Activated CD4-positive, CD25-positive, alpha-beta regulatory T cell (primary cell): ENCODE measurements at places on chromosomes 6 and 20.

GRCh38 chr6:38239719-38240451, 399.8 kb downstream of the BTBD9 start:
- DNase-seq: no peak

DNA sequence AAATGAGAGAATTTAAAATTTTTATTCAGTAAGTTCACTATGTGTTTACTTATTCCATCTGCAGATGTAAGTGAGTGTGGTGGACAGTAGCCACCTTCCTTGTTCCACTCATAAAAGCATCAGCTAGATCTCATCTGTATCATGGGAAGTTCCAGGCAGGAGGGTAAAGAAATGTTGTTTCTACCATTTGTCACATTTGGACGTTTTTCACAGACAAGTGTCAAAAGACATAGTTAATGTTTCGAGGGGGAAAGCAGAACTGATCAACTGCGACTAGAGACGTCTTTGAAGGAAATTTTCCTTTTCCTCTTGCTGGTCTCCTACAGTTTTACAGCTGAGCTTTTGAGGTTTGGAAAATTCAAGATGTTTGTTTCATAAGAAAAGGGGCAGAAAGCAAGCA, 55.9 kb upstream of the ISM1 start:
- no peak for DNase-seq

DNA sequence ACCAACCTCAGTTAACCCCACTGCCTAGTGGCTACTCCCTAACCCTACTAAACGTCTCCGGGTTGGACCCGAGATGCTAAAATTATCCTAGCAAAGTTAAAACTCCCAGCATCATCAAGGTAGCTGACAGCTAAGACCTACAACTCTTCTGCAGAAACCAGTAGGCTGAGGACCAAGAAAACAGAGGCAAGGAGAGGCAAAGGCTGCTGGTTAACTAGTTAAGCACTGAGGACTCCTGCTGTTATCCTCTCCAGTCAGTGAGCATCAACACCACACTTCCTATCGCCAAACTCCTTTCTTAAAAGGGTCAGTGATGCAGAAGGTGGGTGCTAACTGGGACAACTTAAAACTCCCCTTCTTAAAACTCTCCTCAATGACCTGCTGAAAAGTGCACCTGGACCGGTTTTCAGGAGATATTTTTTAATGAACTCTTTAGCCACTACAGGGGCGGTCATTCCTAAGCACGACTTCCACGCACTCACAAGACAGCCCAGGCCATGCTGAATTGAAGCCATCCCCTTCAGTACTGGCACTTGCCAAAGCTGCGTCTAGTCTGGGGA, 1.7 kb downstream of the TRERF1 start:
- no peak for DNase-seq

DNA sequence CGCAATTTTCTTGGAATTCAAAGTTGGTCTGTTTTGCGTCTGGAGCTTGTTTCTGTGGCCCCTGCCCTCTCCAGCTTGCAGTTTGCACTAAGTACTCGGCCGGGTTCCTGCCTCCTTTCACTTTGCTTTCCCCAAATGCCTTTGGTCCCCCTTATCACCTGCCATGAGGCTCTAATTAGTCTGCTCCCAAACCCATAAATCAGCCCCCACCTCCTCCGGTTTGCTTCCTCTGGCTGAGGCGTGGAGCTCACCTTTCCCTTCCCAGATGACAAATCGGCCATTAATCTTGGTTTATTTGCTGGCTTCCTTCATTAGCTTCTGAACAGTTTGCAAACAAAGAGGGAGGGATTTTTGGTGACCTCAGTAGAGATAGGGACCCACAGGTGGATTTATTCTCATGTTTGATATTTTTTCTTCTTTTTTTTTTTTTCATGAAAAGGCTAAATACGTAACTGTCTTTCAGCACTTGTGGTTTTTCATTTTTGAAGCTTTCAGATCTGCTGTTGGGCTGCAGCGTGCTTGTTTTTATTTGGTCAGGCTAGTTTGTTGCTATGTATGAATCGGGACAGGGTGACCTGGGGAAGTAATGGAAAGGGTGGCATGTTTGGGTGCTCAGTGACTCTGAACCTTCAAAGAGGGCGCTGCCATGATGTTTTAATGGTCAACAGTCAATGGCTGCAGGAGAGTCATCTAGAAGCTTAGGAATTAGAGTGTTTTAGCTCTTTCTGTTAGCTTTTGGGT, 121.7 kb upstream of the JAG1 start:
- no peak for DNase-seq

GRCh38 chr20:31508517-31509244, 5.6 kb upstream of the HM13 start:
- DNase-seq: no peak

- DNase-seq: peak; percentile 28
These were observed 19.0 kb downstream of the PXDC1 start for GRCh38 chr6:3732345-3733141.

GRCh38 chr20:24465730-24466129, 3.7 kb upstream of the SYNDIG1 start:
- DNase-seq: no peak

GRCh38 chr20:60087563-60088105, 129.4 kb downstream of the CDH26 start:
- no peak for DNase-seq

- no peak for DNase-seq
These were observed 161.1 kb upstream of the CARMIL1 start for GRCh38 chr6:25118038-25118437.

- DNase-seq: no peak
These were observed 53.4 kb upstream of the TMEM30A start for GRCh38 chr6:75337835-75338580.

GRCh38 chr6:104509355-104509754, 350.4 kb downstream of the HACE1 start:
- DNase-seq: no peak

GRCh38 chr20:24955045-24955444, 6.0 kb downstream of the CST7 start:
- DNase-seq: no peak

GRCh38 chr6:6654599-6655575, 66.4 kb downstream of the LY86 start:
- DNase-seq: no peak

GRCh38 chr20:33110147-33110825, 30.8 kb downstream of the BPIFB4 start:
- no peak for DNase-seq

- DNase-seq: no peak
These were observed 899.6 kb upstream of the SLC35B3 start for GRCh38 chr6:9334979-9335378.

- DNase-seq: no peak
These were observed 70.6 kb downstream of the ATXN1 start for GRCh38 chr6:16690608-16691142.

- DNase-seq: no peak
These were observed 165.0 kb downstream of the HTR1B start for GRCh38 chr6:77298283-77298682.

DNA sequence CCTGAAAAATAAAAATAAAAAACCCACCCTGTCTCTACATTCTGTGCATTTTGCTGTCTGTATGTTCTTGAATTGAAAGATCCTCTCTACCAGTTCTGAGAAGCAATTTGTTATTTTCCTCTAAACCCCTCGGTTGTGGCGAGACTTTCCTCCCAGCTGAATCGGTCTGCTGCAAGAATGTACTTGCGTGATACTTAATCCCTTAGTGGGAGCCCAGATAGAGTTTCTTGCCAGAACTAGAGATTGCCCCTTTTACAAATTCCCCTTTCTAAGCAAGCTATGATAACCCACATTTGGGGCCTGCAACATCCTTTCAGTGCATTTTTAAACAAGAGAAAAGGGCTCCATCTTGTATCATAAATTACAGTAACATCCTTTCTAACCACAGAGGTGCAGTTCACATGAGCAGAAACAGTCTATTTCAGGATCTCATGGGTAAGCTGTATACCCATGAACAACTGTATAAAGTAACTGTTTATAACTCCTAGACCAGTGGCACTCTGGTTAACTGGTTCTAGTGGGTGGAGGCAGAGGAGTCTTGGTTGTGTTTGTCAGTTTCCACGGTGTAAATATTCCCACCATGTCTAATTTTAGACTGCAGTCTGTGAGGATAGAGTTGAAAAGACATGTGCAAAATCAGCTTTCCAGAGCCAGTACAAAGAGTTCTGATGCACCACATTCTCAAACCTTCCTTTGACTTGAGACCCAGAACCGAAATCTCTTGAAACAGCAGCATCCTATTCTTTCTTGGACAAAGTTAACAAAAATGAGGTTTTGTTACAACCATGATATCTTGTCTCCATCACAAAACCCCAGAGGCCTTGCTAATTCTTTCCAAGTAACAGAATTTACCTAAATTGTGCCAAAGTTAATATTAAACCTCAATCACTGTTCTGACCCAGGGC, 113.1 kb upstream of the ZNF217 start:
- no peak for DNase-seq
